Natural killer cell treated with Interleukin-12 subunit alpha and Interleukin-12 subunit beta and Interleukin-15 and Interleukin-18, amount 100 ng/mL, for 72 hours (primary cell): ENCODE measurements at places on chromosomes 3 and 15. TPM values are rescaled to one million over a fixed set of nuclear protein-coding genes. Genes with fewer than 3 reads are reported as not detected.

DNA sequence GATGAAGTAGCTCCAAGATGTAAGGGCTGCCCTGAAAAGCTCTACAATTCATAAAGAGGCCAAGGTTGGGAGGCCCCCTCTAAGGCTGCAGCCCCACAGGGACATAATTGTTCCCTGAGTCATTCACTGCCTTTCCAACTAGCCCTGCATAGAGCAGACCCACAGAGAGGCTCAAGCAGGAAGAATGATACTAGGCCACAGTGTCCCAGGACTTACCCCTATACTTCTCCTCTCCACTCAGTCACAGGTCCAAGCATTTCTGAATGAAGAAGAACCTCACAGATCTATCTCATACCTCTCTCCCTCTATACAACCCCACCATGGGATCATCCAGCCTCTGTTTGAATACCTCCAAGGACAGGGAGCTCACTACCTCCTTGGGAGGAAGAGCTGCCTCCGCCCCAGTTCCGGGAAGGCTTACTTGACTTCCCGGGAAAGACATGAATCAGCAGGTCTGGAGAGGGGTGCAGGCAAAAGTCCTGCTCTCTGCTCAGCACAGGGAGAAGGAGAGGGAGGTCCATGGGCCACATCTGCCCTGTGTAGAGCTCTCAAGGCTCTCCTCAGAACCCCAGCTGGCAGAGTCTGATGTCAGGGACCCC, 6.9 kb upstream of the SKIC8 start:
- peaks cover 16% of the 10 kb centered on the region for H3K4me1 ChIP-seq
- H3K27me3 ChIP-seq, result peaks cover 4% of the 10 kb centered on the region
- no peak for DNase-seq
- no peak overlapping the region for H3K27ac ChIP-seq

GRCh38 chr3:69566275-69566674, 173.0 kb upstream of the MITF start:
- no peak overlapping the region for H3K4me3 ChIP-seq
- peaks cover 7% of the 10 kb centered on the region for H3K27me3 ChIP-seq
- no peaks in the 10 kb centered on the region for H3K36me3 ChIP-seq
- H3K4me1 ChIP-seq, result no peaks in the 10 kb centered on the region
- no peak for DNase-seq

DNA sequence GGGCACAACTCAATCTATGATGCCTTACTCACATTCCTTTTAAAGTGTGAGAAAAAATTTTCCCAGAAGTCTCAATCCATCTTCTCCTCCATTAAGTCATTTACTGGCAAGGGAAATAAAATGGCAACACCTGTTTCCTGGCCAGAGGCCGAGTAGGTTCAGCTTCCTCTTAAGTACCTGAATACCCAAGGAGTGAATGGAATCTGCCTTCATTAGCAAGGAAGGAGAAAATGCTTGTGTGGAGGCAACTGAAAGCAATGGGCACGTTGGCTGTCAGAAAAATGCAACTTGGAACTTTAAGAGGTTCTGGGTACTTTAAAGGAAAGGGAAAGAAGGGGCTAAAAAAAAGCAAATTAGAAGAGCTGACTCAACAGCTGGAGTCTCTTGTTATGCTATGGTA, 423.6 kb upstream of the ARL6 start:
- no peak overlapping the region for H3K27ac ChIP-seq
- no peak for DNase-seq
- no peaks in the 10 kb centered on the region for H3K4me1 ChIP-seq
- H3K4me3 ChIP-seq, result no peak overlapping the region
- no peaks in the 10 kb centered on the region for H3K27me3 ChIP-seq

The AADACL2 gene
- not detected for total RNA-seq

DNA sequence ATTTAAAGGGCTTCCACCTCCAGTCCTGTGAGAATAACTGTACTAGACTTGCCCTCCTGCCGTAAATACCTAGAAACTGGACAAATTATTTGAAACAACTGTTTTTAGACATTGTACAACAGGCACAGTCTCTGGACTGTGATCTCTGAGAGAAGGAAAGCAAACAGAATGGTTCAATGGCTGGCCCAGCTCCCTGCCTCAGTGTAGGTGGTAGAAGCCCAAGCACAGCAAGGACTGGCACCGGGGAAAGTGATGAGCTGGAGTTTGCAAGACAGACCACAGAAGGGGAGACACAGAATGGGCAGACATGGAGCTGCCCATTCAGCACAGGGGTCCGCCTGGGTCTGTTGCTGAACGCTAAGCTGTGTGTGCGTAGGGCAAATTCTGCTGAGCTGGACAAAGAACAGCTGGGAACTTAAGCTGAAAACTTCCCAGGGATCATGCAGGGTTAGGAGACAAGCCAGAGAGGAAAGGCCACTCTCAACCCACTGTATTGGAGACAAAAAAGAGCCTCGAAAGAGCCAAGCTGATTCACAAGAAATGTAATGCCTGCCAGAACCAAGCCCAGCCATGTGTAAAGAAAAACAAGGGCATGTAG, 52.6 kb upstream of the SEC61A1 start:
- no peak for DNase-seq
- no peak overlapping the region for H3K4me3 ChIP-seq
- H3K4me1 ChIP-seq, result no peaks in the 10 kb centered on the region
- no peak overlapping the region for H3K27ac ChIP-seq
- H3K27me3 ChIP-seq, result peaks cover 8% of the 10 kb centered on the region
- no peaks in the 10 kb centered on the region for H3K36me3 ChIP-seq

The IL17RB gene
- 2.7 TPM for total RNA-seq

The SLC28A2 gene
- not detected for total RNA-seq

The A4GNT gene
- not detected for total RNA-seq

GRCh38 chr3:115960799-115961198, 337.5 kb downstream of the GAP43 start:
- H3K27ac ChIP-seq, result no peak overlapping the region
- no peak overlapping the region for H3K4me3 ChIP-seq
- H3K36me3 ChIP-seq, result no peaks in the 10 kb centered on the region
- DNase-seq, result no peak
- no peaks in the 10 kb centered on the region for H3K27me3 ChIP-seq

DNA sequence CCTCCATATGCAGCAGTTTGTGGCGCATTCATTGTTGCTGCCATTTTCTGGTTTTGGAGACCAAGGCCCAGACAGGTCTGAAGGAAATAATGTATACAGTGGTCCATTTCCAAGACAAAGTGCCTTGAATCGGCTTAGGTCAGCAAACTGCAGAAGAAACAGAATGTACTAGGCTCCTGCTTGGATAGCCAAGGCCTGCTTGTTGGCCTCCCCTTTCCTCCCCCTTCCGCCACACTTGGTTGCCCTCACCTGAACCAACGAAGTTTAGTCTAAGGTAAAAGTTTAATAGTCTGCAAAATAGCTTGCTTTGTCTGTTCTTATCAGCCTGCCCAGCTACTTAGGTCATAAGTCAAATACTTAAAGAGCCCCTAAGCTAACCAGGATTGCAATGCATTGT, 12.0 kb upstream of the RTP3 start:
- H3K27ac ChIP-seq, result no peak overlapping the region
- no peak overlapping the region for H3K4me3 ChIP-seq
- DNase-seq, result no peak

GRCh38 chr15:31843426-31844055, 186.8 kb upstream of the CHRNA7 start:
- no peak for DNase-seq
- no peak overlapping the region for H3K27ac ChIP-seq
- H3K4me1 ChIP-seq, result no peaks in the 10 kb centered on the region
- no peak overlapping the region for H3K4me3 ChIP-seq
- H3K27me3 ChIP-seq, result peaks cover 11% of the 10 kb centered on the region

DNA sequence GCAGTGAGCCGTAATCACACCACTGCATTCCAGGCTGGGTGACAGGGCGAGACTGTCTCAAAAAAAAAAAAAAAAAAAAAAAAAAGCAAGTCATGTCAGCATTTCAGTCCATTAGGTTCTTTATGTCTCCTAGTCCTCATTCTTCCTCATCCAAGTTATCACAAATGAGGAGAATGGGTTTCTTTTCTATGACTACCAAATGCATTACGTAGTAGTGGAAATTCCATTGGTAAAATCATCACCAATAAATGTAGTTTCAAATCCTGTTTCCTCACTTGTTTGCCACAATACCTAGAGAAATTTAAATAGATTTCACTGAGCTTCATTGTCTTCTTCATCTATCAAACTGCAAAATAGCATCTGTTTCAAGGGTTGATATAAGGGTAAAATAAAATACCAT, 317.6 kb upstream of the MME start:
- H3K36me3 ChIP-seq, result peaks cover 6% of the 10 kb centered on the region
- no peak for DNase-seq
- H3K4me1 ChIP-seq, result no peaks in the 10 kb centered on the region

- peaks cover 20% of the 10 kb centered on the region for H3K4me1 ChIP-seq
- no peak overlapping the region for H3K27ac ChIP-seq
- H3K4me3 ChIP-seq, result no peak overlapping the region
- no peaks in the 10 kb centered on the region for H3K36me3 ChIP-seq
- no peak for DNase-seq
Observed at GRCh38 chr15:38128341-38128781, 124.3 kb upstream of the SPRED1 start.

The REC114 gene
- total RNA-seq, result not detected

DNA sequence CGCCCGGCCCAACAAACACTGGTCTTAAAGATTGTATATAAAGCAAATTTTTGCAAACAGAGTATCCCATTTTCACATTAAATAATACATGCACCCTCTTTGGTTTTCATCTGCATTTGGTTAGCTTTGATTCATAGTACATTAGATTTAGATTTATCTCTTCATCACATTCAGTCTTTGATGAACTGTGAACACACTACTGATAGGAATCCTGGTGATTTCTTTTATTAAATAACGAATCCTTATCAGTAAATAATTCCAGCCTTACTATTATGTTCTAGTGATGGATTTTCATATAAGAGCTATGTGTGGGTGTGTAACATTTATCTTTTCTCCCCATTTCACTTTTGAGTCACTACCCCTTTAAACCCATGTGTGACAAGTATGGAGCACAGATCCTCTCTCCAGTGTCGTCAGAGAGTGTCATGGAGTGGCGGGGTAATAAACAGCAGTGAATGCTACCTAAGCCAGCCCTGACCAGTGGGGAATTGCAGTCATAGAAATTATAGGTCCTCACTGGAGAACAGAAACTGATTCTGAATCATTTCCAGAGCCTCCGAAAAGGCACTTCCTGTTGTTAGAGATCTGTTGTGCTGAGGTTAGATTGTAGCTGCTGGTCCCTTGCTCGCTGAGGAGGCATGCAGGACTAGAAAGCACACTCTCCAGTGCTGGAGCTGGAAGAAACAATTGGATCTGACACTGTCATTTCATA, 22.0 kb downstream of the SLC7A14 start:
- H3K27me3 ChIP-seq, result peaks cover 39% of the 10 kb centered on the region
- no peak for DNase-seq
- peaks cover 6% of the 10 kb centered on the region for H3K4me1 ChIP-seq
- no peak overlapping the region for H3K27ac ChIP-seq
- no peak overlapping the region for H3K4me3 ChIP-seq
- no peaks in the 10 kb centered on the region for H3K36me3 ChIP-seq

The HEMK1 gene
- total RNA-seq, result 31.5 TPM

The ALDH1A2 gene
- total RNA-seq, result not detected
